Stimulated activated CD4-positive, alpha-beta T cell treated with anti-CD3 and anti-CD28 coated beads, TNF-alpha, amount 100 ng/mL, for 4 hours (primary cell): ENCODE measurements at places on chromosomes 16 and 17.

- no peak for DNase-seq
Measured at GRCh38 chr17:62800585-62800984, 7.5 kb downstream of the MARCHF10 start.

DNA sequence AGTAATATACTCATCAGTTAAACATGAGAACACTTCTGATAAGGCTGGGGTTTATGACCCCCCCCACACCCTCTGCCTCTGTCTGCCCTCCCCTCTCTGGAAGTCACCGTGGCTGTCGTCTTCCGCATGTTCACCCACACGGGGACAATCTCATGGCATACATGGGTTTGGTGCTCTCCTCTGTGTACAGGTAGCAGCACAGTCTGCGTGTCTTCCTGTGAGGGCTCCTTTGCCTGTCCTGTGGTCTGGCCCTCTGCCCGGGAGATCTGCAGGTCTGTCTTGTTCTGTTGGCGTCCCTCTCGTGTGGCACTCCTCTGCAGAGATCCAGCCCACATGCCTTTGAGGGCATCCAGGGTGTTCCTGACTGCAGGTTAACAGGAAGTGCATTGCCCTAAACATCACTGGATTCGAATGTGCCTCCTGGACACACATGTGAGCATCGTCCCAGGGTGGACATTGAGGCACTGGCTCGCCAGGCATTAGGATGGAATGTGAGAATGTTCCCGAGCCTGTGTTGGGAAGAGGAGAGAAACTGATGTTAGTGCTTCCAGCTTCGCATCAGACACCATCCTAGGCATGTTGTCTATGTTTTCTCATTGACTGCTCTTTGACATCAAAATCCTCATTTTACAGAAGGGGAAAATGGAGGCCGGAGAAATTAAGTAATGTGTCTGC, 54.5 kb downstream of the NKD1 start:
- DNase-seq: peak; percentile 32

- DNase-seq: no peak
Measured at GRCh38 chr17:29126268-29126930, 53.8 kb downstream of the MYO18A start.

- DNase-seq: no peak
Measured at GRCh38 chr17:50908860-50909764, 43.0 kb upstream of the TOB1 start.

DNA sequence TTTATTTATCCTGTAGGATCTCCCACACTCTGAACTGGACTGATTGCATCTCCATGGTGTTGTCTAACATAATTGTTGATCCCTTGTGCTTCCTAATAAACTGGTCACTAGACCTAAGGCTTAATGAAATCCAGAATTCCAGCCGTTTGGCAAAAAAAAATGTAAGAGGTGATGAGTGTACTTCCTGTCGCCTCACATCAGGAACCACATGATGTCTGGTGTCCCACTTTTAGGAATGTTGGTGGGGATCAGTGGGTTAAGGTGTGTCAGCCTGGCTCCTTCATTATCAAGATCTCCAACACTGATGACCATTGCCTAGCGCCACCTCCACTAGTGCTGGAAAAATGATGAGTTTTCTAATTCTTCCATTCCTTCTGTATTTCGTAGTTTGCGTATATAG, 18.6 kb upstream of the LONP2 start:
- no peak for DNase-seq
